RCC 7860 (cell line): ENCODE measurements at places on chromosomes 4 and X.

- no peak for DNase-seq
Observed at GRCh38 chr4:16864199-16864598, 34.2 kb downstream of the LDB2 start.

DNA sequence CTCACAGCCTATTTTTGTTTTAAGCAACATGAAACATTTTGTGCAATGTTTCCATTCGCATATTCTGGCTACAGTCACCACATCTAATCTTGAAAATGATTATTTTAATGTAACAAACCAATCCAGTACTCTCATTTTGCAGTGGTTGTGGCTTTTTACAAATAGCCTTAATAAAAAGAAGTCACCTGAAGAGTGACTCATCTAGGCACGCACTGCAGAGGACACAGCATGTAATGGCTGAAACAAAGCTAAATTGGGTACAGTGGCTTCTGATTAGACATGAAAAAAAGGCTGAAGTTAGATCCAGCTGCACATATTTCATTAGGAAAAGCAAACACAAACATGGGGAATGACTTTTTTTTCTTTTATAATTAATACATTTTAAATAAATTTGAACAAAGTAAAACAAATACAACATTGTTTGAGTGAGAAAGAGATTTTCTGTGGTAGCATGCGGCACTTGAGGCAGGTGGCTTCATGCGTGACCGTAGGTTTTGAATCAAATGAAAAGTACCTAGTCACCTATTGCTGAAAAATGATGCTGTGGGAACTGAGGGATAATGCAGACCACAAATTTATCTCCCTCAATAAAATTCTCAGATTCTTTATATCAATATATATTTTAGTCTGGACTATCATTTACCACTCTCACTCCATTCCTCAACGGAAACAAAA, 240.8 kb upstream of the DDX53 start:
- no peak for DNase-seq

- DNase-seq: no peak
Observed at GRCh38 chrX:63963095-63963784, 178.2 kb upstream of the ARHGEF9 start.

GRCh38 chrX:118522230-118522926, 26.8 kb downstream of the DOCK11 start:
- no peak for DNase-seq

- DNase-seq: no peak
Observed at GRCh38 chr4:15349531-15349935, 78.3 kb upstream of the C1QTNF7 start.

DNA sequence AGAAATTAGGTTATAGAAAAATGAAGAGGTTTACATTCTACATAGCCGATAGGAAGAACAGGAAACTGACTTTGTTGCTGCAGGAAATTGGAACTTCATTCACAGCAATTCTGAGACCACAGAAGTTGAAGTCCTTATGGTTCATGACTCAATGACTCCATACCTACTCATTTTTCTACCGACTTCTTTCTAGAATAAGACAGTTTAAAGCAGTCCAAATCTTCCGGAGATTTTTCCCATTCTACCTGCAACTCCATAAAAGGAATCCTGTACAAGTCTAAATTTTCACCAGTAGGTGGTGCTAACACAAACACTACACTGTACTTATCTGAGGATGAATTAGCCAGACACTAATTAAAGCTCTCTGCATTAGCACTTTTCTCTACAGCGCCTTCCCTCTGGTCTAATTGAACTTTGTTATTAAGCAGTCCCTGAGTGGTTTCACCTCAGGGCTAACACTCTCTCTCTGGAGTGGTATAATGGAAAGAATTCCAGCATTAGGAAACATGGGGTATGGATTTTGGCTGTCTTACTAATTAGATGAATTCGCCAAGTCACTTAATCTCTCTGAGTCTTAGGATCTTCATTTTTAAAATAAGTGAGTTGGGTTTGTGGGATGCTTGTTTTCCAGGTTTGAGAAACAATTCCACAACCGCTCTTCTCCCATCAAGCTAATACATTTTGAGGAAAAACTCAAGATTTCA, 167.9 kb downstream of the SMIM20 start:
- peak; percentile 24 for DNase-seq

DNA sequence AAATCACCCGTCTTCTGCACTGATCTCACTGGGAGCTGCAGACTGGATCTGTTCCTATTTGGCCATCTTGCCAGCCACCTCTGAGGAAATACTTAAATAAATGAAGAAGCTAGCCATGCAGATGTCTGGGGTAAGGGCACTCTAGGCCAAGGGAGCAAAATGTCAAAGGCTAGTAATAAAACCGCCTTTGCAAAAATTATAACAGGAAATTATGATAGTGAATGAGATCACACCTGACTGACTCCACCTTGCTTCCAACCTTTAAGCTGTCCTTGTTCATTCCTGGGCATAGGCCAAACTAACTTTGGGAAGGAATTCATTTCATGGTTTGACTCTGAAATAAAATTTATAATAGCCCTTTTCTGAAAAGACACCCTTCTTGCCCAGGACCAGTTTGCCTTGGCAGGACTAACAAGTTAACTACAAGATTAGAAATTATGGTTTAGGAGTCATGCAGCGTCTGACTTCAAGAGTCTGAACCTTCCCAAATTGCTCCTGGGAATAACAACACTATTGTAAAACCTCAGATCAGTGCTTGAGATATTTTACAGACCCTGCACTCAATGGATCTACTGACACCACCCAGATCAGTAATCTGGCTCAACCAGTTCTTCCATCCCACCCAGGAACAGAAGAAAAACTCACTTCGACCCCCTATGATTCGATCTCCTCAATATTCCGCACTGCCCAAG, 246.9 kb upstream of the HDX start:
- DNase-seq: no peak

DNA sequence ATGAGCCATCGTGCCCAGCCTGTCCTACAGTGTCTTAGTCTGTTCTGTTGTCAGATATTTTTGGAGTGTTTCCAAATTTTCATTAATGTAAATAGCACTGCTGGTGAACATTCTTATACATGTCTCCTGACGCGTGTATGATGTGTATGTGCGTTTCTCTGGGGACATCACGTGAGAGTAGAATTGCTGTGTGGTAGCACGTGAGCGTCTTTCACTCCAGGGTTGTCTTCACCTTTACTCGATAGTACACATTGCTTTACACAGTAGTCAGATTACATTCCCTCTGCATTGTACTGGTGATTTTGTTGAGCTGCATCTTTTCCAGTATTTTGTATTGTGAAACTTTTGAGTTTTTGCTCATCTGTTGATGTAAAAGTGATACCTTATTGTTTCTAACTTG, 60.0 kb downstream of the ARHGAP10 start:
- no peak for DNase-seq

DNA sequence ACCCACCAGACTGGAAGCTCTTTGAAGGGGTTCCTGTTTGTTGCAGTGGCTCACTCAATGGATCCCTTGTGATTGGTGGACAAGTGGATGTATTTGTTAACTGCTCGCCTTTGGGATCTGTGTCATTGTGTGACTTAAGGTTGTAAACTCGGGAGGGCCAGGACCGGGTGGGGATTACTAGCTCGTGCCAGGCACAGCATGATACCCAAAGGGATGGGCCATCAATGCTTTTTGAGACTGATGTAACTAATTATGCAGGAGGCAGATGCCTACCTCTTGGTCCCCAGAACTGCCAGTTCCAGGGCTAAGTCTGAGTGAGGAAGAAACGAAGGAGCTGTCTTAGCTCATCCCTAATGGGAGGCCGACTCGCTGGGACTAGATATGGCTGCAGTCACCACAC, 27.7 kb downstream of the UTP14A start:
- DNase-seq: no peak

- no peak for DNase-seq
Observed at GRCh38 chrX:84188320-84188834, 378 bp upstream of the RPS6KA6 start.

- no peak for DNase-seq
Observed at GRCh38 chr4:53646795-53647194, 55.5 kb upstream of the LNX1 start.

- DNase-seq: no peak
Observed at GRCh38 chr4:24054910-24055309, 165.1 kb upstream of the PPARGC1A start.

GRCh38 chr4:39046249-39046648, 14.0 kb upstream of the TMEM156 start:
- DNase-seq: peak; percentile 37

DNA sequence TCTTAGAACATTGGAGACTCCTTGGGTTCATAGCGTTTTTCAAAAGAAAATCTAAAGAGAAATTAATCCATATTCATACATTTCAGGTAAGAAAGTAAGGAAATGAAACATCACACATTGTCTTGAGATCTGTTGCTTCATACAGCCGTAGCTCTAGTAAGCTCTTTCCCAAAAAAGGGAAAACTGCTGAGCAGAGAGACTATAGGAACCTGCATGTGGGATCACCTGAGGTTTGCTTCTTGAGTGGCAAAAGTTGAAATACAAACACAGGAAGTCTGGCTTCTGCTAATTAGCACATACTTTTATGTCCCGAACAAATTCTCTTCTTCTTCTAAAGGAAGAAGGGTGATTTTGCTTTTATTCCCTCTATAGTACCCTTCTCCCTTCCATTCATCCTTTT, 57.7 kb downstream of the MRPL1 start:
- DNase-seq: no peak

DNA sequence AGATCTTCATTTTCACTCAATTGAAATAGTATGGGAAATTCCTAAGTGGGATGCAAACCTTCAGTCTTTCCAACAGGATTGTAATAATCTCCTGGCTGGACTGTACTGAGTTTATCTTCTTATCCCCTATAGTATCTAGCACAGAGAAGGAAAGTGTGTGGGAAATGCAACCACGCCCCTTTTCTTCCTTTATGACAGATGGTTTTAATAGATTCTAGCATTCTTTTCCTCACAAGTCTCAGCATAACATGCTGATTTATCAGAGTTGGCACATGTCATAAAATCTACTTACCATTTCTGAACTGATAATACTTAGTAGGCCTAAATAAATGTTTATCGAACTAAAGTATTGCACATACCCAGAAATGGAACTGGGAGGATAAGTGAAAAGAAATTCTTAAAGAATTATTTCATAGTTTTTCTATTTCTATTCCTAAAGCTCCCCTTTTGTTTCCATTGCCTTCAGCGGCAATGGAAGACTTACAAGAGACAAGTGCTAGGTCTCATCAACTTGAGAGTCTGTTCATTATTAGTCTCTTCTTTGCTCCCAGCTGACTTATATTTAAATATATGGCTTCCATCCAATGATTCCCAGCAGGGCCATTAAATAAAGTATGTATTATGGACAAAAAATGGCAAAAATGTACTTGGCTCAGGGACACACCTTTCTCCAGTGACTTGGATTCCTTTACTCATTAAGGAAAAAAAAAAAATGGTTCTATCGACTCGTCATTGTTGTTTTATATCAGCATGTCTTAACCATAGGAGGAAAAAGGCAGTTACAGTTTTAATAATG, 484.5 kb downstream of the IL1RAPL1 start:
- DNase-seq: no peak

- DNase-seq: no peak
Observed at GRCh38 chr4:7055990-7056325, 11.9 kb downstream of the GRPEL1 start.

GRCh38 chr4:110306303-110306702, 107.9 kb upstream of the ELOVL6 start:
- DNase-seq: no peak

GRCh38 chrX:10615931-10616774, 4.2 kb downstream of the MID1 start:
- DNase-seq: no peak

DNA sequence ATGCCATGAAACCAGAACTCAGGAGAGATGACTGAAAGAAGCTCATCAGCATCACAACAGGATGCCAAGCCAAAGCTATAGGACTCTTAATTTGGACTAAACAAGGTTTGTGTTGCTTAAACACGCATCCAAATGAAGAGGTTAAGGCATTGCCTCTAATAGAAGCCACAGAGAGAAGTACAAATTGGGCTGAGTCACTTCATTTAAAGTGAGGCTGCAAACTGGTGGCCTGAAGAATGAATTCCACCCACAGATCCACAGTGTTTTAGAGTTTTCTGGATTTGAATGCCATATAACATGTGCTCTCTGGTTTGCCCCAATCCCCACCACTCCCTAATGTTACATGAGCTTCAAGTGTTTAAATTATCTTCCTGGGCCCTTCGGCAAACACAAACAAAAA, 103.5 kb downstream of the FIP1L1 start:
- DNase-seq: no peak

DNA sequence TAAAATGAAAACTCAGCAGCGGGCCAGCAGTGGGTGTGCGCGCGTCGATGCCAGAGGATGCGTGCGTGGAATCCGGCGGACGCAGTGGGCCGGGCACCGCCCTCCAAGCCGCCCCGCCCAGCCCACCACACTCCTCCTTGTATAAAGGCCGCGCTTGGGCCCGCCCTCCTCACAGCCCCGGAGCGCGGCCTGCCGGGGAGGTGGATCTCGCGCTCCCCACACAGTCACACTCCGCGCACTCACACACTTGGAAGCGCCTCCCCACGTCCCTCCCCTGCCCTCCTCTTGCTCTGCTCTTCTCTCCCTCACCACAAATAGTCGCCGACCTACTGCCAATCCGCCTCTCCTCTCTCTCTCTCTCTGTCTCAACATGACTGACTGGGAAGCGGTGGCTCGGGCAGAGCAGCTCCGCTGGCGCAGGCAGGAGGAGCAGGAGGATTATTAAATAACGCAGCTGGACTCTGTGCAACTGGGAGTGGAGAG, at the start of gene CCSER1:
Gene CCSER1 (plus strand): TSS at position 172 of the 483 bp plus-strand sequence.
- no peak for DNase-seq

GRCh38 chrX:6965729-6966128, 181.8 kb upstream of the STS start:
- DNase-seq: no peak

DNA sequence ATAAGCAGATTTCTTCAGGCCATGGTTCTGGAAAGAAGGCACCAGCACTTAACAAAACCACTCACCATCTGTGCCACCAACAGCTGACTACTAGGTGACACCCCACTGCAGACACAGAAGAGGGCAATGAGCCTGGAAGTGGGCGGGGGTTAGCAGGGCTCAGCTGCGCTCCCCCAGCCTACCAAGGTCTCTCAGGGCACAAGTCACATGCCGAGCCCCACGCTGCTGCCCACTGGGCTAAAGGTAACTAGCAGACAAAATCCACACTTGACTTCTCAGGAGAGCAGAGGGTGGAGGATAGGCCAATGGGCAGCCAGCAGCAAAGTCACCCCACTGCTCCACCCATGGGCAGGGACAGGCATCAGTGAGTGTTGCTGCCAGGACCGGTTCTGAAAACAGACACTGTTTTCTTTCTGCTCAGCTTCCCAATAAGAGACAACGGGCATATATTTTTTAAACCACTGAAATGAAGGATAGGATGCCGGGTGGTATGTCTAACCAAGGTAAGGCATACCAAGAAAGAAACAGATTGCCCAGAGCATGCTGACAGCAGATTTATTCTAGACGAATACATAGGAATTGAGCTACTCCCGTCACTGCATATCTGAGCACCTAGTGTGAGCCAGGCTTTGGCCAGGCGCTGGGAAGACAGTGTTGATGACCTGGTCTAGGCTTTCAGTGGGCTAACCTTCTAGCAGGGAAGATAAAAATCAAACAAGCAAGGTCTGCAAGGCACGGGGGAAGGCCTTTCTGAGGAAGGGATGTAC, 20.1 kb downstream of the ACSL1 start:
- no peak for DNase-seq

GRCh38 chr4:851701-852430, 25.9 kb upstream of the CPLX1 start:
- DNase-seq: no peak
